ENCODE measurements at places on chromosomes 12 and 14.
A peak's percentile ranks its signal among the peaks of the same experiment; 100 is the strongest.

GRCh38 chr12:26026713-26027112 is 68.2 kb downstream of the RASSF8 start:
- no peak for DNase-seq

GRCh38 chr12:59744564-59744963 is 148.7 kb downstream of the SLC16A7 start:
- DNase-seq, result no peak

- no peak for DNase-seq
Measured at GRCh38 chr12:53044052-53044581, 5.7 kb upstream of the TNS2 start.

DNA sequence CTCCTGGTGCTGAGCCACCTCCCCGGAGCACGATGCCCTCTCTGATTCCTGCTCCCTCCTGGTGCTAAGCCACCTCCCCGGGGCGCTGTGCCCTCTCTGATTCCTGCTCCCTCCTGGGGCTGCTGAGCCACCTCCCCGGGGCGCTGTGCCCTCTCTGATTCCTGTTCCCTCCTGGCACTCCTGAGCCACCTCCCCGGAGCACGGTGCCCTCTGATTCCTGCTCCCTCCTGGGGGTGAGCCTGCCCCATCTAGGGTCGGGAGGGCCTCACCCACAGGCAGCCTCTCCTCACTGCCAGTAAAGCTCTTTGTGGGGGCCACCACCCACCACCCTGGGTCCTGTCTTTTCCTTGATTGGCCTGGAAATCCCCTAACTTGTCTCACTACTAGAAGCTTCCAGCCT is 327.6 kb upstream of the SFSWAP start:
- no peak for DNase-seq

- DNase-seq, result peak; percentile 38
Measured at GRCh38 chr12:22334410-22335100, at the start of gene ST8SIA1. TSS of gene ST8SIA1 (minus strand) at chr12:22334707. CDS start at chr12:22334232, 475 bp downstream.

GRCh38 chr12:51210690-51211395 is 7.0 kb downstream of the POU6F1 start:
- DNase-seq, result no peak

GRCh38 chr12:110744601-110745264 is 2.0 kb upstream of the PPP1CC start:
- DNase-seq, result no peak

DNA sequence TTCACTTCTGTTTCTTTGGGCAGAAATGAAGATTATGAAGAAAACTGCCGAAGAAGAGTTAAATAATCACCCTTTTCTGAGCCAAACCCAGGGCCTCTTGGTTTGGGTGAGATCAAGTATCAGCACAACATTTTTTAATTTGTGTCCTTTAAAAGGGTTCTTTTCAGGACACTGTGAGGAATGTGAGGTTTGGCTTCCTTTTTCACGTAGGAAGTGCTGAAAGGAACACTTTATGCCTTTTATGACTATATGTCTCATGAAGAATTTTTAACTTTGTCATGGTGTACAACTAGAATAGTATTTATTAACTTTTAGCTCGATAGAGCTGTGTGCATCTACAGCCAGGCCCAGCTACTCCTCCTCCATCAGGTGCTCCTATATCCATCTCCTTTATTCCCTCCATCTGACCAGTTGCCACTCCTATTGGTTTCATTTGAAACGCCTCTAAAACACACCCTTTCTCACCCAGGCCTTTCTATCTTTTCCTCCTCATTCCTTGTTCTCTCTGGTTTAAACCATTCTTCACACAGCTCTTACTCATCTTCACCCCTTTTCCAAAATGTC is 103.6 kb upstream of the LRIG3 start:
- no peak for DNase-seq

- DNase-seq, result no peak
Measured at GRCh38 chr12:127909041-127909440, 357.9 kb upstream of the TMEM132C start.

GRCh38 chr12:26374934-26375680 is 179.7 kb downstream of the SSPN start:
- DNase-seq, result no peak

DNA sequence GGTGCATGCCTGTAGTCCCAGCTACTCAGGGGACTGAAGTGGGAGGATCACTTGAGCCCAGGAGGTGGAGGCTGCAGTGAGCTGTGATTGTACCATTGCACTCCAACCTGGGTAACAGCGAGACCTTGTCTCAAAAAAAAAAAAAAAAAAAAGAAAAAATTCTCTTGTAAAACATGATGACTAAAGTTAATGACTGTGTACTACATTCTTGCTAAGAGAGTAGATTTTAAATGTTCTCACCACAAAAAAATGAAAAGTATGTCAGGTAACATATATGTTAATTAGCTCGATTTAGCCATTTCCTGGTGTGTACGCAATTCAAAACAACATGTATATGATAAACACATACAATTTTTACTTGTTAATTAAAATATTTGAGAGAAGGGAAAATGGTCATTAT is 480.7 kb upstream of the RGS6 start:
- DNase-seq, result no peak

- DNase-seq, result no peak
Measured at GRCh38 chr12:27766587-27766986, 13.4 kb upstream of the KLHL42 start.

DNA sequence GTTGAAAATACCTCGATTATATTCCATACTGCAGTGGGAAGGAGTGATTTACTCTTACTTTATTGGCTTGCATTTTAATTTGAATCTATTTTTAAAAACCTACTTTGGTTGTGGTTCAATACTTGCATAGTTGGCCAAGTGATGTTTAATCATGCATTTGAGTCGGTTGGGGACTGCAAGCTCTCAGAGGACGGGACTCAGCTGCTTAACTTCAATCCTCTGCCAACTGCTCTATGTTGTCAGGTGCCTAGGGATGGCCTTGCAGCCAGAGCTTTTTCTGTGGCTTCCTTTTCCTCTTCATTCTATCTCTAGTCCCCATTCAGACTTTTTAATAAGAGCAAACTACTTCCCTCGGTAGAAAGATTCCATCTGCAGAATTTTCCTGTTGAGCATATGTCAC is 53.4 kb upstream of the KRR1 start:
- DNase-seq, result no peak

GRCh38 chr12:92641291-92641690 is 61.5 kb upstream of the PLEKHG7 start:
- no peak for DNase-seq

- DNase-seq, result no peak
Measured at GRCh38 chr14:102630405-102630804, 38.0 kb downstream of the RCOR1 start.

DNA sequence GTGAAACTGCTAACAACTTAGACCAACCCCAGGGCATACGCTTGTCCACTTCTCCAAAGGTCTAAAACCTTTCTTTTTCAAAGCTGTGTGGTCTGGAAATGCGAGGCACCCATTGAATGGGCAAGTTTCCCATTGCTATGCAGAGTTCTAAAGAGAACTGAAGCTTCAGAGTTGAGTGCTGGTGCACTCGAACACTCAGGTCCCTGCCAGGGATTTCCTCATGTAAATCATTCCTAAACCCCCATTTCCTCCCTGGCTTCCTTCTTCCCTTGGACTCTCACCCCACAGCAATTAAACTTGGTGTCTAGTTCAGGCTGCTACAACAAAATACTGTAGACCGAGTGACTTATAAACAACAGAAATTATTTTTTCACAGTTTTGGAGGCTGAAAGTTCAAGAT is 2.2 kb upstream of the PXN start:
- DNase-seq, result no peak

- DNase-seq, result no peak
Measured at GRCh38 chr14:105490267-105490571, 827 bp upstream of the TEDC1 start.

- no peak for DNase-seq
Measured at GRCh38 chr14:35116242-35116641, 5.5 kb downstream of the PPP2R3C start.

DNA sequence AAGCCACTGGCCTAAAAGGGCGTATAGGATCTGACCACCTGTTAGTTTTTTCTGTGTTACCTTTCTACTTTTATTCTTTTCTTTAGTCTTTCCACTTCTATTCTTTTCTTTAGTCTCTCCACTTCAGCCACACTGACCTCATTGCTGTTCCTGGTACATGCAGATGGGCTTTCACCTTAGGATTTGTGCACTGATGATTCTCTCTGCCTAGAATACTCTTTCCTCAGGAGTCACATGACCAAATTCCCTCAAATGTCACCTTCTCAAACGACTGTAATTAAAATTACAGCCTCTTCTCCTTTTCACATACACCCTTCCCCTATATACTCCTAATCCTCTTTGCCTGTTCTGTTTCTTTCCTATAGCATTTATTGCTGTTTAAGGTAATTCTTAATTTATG is 36.0 kb downstream of the GPHN start:
- no peak for DNase-seq

DNA sequence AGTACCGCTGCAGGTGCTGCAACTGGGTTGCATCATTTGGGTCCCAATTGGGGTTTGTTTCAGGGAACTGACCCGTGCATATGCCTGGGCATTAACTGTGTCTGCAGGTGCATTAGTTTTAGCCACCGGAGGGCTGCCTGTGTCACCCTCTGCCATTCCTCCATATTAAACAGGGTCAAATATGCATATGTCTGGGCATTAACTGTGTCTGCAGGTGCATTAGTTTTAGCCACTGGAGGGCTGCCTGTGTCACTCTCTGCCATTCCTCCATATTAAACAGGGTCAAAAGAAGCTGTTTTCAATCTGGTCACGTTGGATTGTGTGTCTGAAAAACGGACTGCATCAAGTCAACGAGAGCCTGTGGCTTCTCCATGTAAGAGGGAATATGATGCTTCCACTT is 1317.0 kb downstream of the TMEM121 start:
- no peak for DNase-seq

DNA sequence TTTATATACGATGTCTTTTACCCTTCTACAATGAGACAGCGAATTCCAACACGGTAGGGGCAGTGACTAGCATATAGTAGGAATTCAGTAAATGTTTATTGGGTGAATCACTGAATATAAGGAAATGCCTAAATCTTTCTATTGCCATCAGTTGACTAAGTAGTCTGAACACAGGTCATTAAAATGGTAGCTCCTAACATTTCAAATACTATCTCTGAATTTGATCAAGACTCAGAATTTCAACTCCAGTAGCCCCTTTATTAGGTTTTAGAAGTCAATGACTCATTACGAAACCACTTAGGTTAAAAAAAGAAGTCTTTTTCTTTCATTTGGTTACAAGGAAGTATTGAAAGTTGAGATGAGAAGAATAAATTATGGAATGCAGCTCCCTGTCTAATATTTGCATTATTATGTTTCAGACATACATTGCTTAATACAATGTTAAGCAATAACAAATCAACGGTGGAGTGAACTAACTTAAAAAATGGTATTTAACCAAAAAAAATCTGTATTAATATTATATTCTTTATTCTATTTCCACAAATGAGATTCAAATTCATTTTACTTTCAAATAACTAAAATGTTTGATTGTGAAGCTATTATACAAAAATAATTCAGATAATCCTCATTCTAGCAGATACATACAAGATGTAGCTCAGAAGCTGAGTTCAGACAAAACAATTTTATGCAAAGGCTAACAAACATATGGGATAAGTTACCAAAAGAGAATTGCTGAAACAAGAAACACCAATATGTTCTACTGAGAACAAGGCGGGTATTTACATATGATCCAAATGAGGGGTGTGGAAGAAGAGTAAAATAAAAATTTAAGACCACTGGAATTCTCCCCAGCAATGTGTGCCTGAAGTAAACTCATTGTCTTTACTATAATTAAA is 302.7 kb downstream of the CEP128 start:
- no peak for DNase-seq

GRCh38 chr14:100900837-100901390 is 2.6 kb downstream of the RTL1 start:
- peak; percentile 54 for DNase-seq

GRCh38 chr14:34707722-34708121 is 6.7 kb downstream of the CFL2 start:
- no peak for DNase-seq

- DNase-seq, result no peak
Measured at GRCh38 chr12:54199917-54200316, 11.1 kb upstream of the SMUG1 start.

GRCh38 chr12:123512838-123513665 is 20.5 kb downstream of the RILPL1 start:
- DNase-seq, result no peak

DNA sequence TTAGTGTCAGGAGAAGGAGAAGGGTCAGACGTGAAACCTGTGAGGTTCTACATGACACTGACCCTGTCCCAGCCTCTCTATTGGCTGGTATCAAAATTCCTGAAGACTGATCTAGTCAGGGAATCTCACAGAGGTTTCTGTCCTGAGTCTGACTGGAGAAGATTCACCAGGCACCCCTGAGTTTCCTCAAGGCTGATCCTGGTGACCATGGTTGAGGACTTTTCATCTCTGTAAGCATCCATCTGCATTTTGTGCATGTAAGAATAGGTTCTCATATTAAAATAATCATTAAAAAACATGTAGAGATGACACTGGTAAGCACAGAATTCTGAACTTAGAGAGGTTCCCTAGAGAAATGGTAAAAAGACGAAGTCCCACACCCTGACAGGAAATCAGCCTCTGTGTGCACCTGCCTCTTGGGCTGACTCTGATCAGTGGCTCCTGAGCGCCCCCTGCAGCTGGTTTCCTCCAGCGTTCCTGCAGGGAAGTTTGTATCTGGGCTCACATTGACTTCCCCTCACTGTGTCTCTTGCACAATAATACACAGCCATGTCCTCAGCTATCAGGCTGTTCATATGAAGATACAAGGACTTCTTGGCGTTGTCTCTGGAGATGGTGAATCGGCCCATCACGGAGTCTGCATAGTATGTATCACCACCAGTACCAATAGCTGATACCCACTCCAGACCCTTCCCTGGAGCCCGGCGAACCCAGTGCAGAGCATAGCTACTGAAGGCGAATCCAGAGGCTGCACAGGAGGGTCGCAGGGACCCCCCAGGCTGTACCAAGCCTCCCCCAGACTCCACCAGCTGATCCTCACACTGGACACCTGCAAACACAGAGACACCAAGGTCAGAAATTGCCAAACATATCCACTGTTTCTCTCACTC is 991.9 kb downstream of the TMEM121 start:
- no peak for DNase-seq

GRCh38 chr12:32302218-32303173 is 96.9 kb upstream of the FGD4 start:
- DNase-seq, result peak; percentile 12

- no peak for DNase-seq
Measured at GRCh38 chr14:55832122-55832911, 252.3 kb downstream of the KTN1 start.

GRCh38 chr12:3680919-3681594 is 71.9 kb downstream of the CRACR2A start:
- peak; percentile 62 for DNase-seq

DNA sequence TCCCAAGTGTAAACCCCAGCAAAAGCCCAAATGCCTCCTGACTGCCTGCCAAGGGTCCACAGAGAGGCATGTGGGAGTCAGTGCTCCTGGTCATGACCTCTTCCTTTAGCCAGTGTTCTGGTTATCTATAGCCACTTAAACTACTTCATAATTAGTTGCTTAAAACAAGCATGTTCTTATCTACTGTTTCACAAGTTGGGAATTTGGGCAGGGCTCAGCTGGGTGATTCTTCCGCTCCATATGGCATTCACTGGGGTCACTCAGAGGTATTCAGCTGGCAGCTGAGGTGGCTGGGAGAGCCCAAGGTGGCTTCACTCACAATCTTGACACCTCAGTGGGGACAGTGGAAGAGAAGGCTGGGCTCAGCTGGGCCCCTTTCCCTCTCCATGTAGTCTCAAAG is 184.0 kb upstream of the RGS6 start:
- no peak for DNase-seq
